ENCODE measurements at places on chromosomes 2 and 18.

DNA sequence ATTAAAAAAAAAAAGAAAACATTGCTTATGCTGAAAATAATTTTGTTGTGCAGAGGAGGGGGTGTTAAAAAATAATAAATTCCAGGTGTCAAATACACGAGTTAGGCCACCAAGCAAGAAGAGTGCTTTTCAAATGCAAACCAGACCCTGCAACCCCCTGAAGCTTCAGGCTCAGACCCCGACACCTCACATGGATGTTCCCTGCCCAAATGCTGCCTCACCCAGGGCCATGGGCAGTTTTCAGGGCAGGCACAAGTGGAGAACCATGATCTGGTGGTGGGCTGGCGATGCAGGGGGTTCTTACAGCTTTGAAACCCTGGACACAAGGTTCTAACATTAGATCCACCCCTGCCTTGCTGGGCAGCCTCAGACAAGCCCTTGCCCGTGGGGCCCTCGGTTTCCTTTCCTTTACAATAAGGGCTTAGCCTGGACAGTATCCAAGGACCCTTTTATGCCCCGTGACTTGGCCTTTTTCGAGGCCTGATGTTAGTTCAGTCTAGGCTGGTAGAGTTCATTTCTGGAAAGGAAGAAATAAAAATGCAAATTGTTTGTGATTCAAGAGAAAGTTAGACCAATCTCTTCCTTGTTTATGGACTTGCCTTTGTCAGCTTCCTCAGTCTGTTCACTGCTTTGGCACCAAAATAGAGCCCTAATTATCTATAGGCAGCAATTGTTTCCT, 168.7 kb downstream of the DDX1 start:
- no peak for DNase-seq

DNA sequence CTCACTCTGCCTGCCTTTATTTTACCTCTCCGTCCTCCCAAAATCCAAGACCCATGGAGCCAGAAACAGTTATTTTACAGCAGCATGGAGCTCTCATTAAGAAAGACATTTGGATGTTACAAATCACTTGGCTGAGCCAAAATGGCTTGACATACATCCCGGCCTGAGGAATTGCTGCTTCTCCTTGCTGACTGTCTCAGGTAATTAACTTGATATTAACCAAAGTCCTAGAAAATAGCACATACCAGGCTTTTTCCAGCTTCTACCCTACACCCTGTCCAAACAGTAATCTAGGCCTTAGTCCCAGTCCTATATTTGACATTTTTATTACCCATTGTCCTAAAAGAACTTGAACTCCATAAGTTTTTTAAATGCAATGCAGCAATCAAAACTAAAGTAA, 205.0 kb downstream of the TMX3 start:
- DNase-seq, result no peak

GRCh38 chr2:44051593-44052347, 56.0 kb upstream of the LRPPRC start:
- DNase-seq, result no peak

DNA sequence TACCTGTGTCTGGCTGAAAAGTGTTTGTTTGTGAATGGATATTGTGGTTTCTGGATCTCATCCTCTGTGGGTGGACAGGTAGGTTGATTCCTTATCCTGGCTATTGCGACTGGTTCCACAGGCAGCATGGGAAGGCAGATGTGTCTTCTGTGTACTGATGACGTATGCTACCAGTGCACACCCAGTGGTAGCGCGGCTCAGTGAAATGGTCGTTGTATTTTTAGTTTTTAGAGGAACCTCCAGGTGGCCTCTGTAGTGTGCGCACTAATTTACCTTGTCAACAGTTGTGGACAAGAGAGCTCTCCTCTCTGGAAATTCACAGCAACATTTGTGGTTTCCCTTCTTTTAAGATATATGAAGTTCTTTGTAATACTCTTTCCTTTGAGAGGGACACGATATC, 52.5 kb downstream of the CCDC74A start:
- no peak for DNase-seq
